ENCODE measurements at places on chromosomes 1 and 21.

- DNase-seq = no peak
Observed at GRCh38 chr1:230067871-230068620, 1.0 kb downstream of the GALNT2 start.

GRCh38 chr1:23123528-23123927 is 45.1 kb downstream of the LUZP1 start:
- DNase-seq = no peak

DNA sequence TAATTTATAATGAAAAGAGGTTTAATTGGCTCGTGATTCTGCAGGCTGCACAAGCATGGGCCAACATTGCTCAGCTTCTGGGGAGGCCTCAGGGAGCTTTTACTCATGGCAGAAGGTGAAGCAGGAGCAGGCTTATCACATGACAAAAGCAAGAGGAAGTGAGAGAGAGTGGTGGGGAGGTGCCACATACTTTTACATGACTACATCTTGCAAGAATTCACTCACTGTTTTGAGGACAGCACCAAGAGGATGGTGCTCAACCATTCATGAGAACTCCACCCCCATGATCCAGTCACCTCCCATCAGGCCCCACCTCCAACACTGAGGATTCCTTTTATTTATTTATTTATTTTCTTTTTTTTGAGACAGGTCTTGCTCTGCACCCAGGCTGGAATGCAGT is 5.5 kb upstream of the PLEKHM2 start:
- no peak for DNase-seq

GRCh38 chr1:86382878-86383277 is 13.2 kb downstream of the ODF2L start:
- no peak for DNase-seq

- no peak for DNase-seq
Observed at GRCh38 chr1:37513795-37514349, 694 bp downstream of the MEAF6 start.

GRCh38 chr1:245858022-245858721 is 648.9 kb downstream of the SMYD3 start:
- no peak for DNase-seq
